ENCODE measurements at places on chromosomes 6 and 20.

DNA sequence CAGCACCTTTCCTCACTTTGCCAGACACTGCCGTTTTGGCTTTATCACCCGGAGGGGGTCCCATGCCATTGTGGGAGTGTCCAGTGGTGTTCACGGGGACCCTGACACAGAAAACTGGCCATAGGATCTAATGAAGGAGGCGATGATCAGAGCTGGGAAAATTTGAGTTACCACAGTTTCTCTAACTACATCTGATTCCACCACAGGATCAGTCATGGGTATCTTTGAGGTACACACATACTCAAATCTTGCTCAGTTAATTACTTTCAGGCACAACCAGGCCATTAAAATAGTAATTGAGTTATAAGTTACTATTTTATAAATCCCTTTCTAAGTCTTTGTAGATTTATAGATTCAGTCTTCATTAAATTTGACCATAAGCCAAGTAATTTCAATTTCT lies 215.1 kb downstream of the PRL start:
- DNase-seq: no peak

- no peak for DNase-seq
Measured at GRCh38 chr6:38604700-38605099, 35.0 kb downstream of the BTBD9 start.

GRCh38 chr6:36028877-36029324 lies 1.3 kb downstream of the MAPK14 start:
- peak; percentile 56 for DNase-seq

GRCh38 chr6:163750431-163751031 lies 336.0 kb downstream of the QKI start:
- no peak for DNase-seq

- DNase-seq: no peak
Measured at GRCh38 chr6:159726255-159726917, 920 bp upstream of the WTAP start.

DNA sequence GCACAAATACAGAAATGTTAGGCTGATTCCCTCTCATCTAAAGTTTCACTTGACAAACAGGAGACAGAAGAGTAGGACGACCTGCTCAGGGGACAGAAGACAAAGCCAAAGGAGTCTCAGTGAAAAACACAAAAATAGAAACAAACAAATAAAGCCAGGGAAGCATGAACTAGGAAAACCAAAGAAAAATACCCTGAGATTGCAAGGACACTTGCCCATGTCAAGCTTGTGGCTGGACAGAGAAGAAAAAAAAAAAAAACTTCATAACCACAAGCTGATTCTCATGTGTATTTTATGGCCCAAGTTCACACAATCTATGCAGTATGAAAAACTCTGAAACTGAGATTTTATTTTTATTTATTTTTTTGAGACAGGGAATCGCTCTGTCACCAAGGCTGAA lies 85.6 kb upstream of the BEND6 start:
- DNase-seq: no peak

- DNase-seq: peak; percentile 46
Measured at GRCh38 chr20:45041464-45042337, 59.2 kb downstream of the KCNS1 start.

DNA sequence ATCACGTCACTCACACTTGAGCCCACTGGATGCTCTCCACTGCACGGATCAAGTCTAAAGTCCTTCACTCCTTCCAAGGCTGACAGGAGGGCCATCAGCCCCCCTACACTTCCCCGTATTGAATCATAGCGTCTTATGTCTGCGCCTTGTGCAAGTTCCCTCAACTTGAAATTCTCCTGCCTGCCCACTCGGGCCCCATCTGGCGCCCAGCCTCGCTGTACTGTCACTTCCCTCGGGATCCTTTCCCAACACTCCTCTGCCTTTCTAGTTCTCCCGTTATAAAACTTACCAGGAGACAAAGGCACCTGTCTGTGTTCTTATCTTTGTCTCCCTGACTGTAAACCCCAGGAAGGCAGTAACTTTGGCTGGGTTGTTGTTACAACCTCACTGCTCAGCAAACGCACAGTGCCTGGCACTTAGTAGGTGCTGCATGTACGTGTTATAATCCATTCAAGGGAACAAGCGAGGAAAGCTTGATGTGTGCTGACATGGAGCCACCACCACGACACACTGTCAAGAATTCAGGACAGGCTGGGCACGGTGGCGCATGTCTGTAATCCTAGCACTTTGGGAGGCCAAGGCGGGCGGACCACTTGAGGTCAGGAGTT lies 33.8 kb upstream of the ZFAND3 start:
- DNase-seq: no peak

DNA sequence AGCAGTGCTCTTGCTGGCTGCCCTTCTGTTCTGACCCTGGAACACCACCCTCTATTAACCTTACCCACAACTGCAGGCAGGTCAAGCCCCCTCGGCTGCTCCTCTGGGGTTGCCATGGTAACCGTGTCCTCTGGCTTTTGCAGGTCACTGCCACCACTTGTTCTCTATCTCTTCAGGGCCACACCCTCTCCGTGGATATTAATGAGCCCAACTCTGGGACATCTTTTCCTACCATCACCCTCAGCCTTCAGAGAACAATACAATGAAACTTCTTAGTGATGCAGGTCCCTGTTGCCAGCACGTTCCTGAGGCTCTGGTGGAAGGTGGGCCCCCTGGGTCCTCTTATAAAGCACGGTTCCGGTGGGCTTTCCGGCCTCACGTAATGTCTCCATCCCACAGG lies 30.8 kb upstream of the MICB start:
- no peak for DNase-seq

DNA sequence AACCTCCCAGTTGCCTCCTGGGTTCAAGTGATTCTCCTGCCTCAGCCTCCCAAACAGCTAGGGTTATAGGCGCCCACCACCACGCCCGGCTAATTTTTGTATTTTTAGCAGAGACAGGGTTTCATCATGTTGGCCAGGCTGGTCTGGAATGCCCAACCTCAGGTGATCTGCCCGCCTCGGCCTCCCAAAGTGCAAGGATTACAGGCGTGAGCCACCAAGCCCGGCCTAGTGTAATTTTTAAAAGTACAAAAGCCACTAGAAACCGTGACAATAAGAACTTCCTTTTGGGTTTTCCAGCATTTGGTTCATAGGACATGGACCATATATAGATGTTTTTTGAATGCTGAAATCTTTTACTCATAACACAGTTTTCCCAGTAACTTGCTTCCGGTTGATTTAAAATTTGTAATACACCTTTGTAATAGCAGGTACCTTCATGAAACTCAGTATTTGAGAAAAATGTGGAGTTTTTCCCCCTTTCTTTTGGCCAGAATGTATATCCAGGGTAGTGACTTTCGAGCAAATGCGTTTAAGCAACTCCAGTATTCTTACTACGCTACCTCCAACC lies 467 bp downstream of the PXT1 start:
- DNase-seq: no peak

GRCh38 chr6:74631564-74631963 lies 574.3 kb downstream of the COL12A1 start:
- DNase-seq: no peak

DNA sequence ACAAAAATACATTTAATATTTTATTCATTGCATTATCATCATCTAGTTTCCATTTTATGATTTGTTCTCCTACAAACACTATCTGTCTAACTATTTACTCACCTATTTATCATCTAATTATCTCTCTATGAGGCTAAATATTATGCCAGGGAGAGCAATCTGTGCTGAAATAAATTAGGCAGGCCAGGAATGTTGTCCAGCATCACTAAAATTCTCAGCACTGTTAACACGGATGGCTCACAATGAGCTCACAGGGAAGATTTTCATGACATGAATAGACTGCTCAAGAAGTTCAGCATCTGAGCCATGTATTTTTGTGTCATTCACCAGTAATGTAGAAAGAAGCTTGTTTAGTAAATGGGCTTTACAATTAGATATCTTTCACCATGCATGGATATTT lies 1277.2 kb downstream of the GRIK2 start:
- no peak for DNase-seq

DNA sequence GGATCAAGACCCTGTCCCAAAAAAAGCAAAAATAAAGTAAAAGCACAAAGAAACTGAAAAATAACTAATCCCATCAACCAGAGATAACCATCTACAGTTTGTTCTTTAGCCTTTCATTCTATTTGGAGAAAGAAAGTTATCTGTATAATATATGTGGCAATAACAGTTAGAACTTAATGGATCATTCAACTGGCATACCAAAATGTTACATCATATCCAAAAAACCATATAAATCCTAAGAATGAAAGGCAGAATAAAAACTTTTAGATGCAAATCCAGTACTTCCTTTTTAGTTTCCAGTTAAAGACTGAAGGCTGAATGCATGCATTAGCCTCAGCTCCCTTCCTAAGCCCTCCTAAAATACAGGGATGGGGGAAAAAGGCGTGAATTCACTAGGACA lies 25.2 kb downstream of the ILRUN start:
- DNase-seq: no peak

DNA sequence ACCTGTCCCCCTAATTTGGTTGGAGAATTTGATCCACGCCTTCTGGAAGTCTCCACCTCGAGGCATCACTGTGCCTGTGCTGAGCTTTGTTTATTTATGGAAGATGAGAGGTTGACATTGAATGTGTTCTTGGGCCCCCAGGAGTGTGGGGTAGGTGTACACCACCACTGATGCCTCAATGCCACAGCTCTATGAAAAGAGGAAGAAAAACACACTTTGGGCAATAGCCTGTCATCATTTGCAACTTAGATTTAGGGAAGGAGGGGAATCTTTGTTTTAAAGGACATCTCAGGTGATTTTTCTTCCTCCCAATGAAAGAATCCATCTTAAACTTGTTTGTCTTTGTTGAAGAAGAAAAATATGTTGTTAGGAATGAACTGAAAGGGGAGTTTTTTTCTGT lies 42.6 kb downstream of the TBC1D7 start:
- DNase-seq: no peak

DNA sequence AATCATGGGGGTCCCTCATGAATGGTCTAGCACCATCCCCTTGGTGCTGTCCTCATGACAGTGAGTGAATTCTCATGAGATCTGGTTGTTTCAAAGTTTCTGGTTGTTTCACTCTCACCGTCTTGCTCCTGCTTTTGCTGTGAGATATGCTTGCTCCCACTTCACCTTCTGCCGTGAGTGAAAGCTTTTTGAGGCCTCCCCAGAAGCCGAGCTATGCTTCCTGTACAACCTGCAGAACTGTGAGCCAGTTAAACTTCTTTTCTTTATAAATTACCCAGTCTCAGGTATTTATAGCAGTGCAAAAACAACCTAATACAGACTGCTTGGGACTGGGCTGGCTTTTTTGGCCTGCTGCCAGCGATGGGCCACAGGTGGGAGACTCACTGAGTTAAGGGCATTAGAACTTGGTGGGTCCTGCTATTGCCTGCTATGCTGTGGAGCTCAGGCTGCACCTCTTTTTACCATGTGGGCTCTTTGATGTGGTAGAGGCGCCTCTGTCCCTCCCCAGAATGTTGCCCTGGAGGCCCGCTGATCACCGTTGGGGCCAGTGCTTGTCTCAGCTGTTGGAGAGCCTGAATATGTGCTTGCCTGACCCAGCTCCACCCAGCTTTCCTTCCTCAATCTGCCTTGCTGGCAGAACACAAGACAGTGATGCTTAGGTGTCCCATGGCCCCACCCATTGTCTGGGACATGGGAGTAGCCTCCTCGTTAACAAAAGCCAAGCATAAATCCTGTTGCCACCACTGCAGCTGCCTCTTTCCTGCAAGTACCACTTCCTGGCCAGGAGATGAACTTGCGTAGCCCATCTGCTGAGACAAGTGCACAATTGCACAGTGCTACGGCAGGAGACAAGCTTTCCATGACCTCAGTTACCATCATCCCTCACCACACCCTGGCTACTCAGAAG lies 47.1 kb downstream of the IGF2R start:
- DNase-seq: no peak

All from LoVo (cell line).